ENCODE measurements at places on chromosomes 1 and 21.

- DNase-seq: no peak
Measured at GRCh38 chr1:12657060-12657884, 13.4 kb downstream of the AADACL4 start.

DNA sequence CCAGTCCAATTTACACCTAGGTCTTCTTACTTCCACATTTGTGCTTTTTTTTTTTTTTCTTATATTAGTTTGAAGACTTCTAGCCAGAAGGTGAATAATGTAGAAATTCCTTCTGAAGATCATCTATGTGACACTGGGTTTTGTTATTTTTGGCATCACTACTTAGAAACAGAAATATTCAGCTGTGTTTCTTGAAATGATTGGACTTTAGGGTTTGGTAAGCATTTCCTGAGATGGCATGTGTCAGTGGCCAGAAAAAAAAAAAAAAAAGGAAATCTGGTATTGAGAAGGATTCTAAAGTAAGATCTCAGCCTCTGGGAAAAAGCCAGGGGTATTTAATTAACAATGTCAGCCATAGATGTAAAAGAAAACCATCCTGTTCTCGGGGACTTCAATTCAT lies 43.4 kb upstream of the LRRC8C start:
- no peak for DNase-seq

DNA sequence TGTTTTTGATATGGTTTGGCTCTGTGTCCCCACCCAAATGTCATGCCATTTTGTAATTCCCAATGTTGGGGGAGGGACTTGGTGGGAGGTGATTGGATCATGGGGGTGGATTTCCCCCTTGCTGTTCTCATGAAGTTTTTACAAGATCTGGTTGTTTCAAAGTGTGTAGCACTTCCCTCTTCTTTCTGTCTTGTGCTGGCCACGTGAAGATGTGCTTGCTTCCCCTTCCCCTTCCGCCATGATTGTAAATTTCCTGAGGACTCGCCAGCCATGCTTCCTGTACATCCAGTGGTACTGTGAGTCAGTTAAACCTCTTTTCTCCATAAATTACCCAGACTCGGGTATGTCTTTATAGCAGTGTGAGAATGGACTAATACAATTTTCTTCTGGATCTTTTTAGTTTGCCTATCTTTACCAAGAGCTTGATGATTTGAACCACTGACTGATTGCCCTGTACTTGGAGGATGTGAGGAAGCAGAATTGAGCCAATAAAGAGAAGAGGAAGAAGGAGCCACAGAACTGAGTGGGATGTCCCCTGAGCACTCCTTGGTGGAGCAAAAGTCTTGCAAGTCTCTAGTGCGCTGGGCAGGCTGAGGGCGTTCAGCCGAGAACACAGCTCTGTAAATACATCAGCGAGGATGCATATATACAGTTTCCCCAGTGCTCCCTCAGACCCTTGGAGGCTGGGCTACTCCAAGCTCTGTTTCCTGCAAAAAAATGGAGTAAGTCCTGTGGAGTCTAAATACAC lies 102.6 kb downstream of the CYYR1 start:
- DNase-seq: no peak

GRCh38 chr1:46757956-46758528 lies 39.1 kb upstream of the EFCAB14 start:
- DNase-seq: no peak
